ENCODE measurements at places on chromosomes 4 and X.

DNA sequence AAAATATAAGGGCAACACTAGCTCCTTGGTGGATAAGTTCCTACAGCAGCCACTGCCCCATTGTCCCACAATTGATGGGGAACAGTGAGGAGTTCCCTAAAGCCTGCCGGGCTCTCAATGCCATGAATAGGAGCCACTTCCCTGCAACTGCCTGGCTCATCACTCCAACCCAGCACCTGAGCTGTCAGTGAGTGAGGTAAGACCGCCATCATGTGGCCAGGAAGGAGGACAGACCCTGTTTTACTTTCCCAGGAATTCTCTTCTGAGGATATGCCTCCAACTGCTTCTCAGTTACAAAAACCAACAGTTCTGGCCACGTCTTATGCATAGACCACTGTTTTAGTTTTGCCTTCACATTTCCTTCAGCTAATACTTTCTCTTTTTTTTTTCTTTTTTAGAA is 45.5 kb downstream of the SRPX start:
- DNase-seq: no peak

DNA sequence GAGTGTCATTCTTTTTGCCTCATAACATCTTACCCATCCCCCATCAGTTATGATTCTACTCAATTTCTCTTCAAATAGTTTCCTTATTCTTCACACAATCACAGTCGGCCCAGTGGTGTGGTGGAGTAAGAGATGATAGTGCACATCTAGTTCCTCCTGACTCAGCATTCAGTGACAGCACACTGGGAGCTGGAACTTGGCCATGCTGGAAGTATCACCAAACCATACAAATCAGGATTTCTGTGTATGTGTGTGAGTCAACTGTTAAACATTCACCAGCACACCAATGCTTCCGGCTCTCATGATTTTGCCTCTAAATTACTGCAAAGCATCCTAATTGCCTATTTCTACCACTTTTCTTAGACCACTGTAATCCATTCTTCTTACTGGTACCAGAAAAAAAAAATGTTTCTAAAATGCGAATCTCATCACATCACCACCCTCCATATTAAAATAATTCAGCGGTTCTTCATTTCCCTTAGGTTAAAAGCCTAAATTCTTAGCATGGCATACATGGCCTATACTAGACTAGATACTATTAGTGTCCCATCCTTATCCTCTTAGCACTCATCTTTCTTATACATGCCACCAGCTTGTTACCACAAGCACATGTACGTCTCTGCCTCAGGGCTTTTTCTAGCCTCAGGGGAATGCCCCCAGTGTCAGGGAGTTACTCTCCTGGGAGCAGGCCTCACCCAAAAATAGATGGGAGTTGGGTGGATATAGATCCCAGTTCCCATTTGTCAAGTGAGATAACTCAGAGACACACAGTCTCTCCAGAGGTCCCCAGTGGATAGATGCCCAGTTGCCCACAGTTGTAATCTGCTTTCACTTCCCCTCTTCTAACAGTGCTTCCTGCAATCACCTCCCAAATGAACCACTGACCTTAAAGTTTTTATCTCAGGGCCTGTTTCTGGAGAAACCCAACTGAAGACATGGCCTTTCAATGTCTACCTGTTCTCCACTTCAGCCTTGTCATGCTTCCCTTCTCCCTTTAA is 49.2 kb upstream of the DDX53 start:
- DNase-seq: no peak

GRCh38 chr4:5707778-5708448 is 446 bp downstream of the EVC2 start:
- DNase-seq: no peak

GRCh38 chr4:160299608-160300007 is 1196.7 kb downstream of the RAPGEF2 start:
- no peak for DNase-seq

GRCh38 chr4:142372530-142373260 is 473.4 kb downstream of the INPP4B start:
- no peak for DNase-seq

Data from frontal cortex (tissue), 4 donors.